BJ (cell line): ENCODE measurements at places on chromosomes 7 and 10.

DNA sequence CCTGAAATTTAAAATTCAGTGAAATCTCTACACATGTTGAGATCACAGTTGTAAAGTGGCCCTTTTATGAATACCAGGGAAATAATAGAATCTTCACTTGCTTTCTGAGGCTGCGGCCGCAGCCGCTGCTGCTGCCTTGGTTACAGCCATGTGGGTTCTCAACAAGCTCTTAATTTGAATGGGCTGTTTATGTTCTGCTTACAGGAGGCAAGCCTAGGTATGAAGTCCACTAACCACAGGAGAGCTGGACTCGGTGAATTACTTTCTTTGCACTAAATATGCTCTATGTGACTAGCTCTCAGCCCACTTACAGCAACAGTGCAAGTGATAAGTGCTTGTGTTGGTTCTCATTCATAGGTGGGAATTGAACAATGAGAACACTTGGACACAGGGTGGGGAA lies 410.8 kb downstream of the SFMBT2 start:
- no peak for DNase-seq

GRCh38 chr7:93574646-93575554 lies at the start of gene CALCR:
Gene CALCR (minus strand): TSS chr7:93574724. CDS start chr7:93486981, 87,743 bp downstream.
- DNase-seq = no peak

DNA sequence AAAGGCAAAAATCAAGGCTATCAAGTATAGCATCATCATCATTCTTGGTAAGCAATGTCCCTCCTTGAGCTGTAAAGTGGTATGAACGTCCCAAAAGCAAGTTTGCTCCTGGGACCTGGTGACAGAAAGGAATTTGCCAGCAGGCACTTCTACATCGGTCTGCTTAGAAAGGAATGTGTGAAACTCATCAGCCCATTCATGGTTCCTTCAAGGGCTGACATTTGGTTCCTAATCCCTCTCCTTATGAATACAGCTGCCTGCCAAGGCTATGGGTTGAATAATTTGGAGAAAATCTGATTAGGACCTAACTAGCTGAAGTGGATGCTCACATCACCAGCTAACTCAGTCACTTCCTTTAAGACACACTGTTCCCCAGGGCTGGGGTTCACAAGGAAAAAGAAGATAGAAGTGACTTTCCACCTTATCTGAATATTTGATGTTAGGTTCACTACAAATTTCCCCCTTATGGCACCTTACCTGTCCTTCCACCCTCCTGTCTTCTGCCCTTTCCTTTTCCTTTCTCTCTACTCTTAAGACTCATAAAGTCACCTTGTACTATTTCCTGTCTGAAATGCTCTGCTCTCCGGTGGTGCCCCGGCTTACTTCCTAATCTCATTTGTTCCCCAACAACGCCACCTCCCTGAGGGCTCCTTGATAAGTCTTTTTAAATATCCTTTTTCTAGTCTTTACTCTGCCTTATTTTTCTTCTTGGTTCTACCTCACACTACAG lies 187.1 kb downstream of the NPSR1 start:
- no peak for DNase-seq

GRCh38 chr10:8060010-8060703 lies 5.7 kb downstream of the GATA3 start:
- peak; percentile 22 for DNase-seq

DNA sequence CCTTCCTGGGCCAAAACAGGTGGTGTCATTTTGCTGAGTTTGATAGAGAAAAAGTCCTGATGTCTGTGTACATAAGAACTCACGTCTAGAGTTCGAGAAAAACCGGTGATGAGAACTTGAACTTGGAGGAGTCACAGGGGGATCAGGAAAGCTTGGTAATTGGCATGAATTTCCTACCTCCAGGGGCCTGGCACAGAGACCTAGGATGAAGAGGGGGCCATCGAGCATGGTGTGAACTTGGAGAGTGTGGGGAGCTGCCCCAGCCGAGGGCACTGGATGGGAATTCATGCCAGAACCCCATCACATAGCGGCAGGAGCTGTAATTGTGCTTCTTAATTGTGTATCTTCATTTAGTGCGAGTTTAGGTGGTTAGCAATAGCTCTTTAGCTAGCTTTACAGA lies 82.2 kb downstream of the CUX1 start:
- DNase-seq = no peak

GRCh38 chr10:111126077-111126476 lies 49.2 kb downstream of the ADRA2A start:
- no peak for DNase-seq

- DNase-seq = no peak
Observed at GRCh38 chr10:110461530-110461929, 36.2 kb upstream of the DUSP5 start.

DNA sequence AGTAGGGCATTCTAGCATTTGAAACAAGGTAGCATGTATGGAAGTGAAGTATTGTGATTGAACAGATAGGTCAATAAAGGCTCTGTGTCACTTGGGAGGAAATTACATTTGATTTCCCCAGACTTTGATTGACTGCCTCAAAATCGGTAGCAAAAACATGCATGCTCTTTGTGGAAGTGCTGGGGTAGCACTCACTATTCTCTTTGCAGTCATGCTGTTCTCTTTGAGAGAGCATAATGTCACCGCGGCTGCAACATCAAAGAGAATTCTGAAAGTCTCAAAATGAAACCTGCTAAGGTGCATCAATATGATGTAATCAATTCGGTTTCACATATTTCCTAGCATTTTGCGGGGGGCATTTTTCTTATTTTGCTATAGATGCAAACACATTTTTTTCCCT lies 64.2 kb downstream of the ARMC3 start:
- DNase-seq = no peak

DNA sequence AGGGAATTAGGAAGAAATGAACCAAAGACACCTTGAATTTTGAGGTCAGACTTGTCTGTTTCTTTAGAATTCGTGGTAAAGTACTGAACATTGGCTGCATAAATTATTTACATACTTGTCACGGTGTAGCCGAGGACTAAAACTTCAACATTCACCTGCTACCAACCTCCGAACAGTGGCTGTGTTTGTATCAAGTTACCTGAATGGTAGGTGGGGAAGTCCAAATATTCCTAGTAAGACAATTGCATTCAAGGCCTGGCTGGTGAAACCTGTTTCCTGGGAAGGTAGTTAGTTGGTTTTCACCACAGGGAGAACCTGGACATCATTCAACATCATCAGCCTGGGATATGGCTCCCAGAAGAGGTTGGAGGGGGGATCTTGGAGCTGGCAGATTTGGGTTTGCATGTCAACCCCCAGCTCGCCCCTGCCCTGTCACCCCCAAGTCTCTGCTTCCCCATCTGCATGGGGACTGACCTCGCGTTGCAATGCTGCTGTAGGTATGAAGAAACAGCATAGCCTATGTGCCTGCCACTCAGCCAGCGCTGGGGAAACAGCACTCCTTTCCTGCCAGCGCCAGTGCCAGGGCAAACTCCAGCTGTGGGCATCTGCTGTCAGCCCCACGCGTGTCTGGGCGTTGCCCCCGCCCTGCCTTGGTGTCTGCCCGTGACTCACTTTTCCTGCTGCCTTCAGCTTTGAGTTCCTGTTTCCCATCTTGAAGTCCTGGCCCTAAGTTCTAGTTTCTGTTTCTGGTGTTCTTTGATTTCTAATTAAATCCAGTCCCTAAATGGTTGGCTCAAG lies 12.7 kb upstream of the LARP4B start:
- DNase-seq = peak; percentile 33

GRCh38 chr10:31928549-31929260 lies at the start of gene ARHGAP12:
Gene ARHGAP12 (minus strand): TSS chr10:31928831. CDS start chr10:31908855, 19,976 bp downstream.
- DNase-seq = no peak

DNA sequence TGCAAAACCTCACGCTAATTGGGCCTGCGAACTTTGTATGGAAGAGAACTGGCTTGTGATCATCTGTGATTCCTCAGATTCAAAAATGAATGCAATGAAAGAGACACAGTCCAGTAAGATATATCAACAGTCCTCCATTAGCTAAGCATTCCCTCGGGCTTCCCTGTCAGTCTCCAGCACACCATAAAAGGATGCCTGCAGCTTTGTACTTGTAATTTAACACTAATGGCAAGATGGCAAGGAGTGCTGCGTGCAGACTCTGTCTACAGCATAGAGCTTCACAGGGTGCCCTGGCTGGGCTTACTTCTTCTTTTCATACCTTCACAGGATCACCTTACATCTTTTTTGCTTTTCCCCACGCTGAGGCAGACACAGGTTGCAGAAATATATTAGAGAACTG lies 200.0 kb downstream of the GFRA1 start:
- no peak for DNase-seq

- no peak for DNase-seq
Observed at GRCh38 chr7:99540542-99540941, 11.4 kb downstream of the FAM200A start.

DNA sequence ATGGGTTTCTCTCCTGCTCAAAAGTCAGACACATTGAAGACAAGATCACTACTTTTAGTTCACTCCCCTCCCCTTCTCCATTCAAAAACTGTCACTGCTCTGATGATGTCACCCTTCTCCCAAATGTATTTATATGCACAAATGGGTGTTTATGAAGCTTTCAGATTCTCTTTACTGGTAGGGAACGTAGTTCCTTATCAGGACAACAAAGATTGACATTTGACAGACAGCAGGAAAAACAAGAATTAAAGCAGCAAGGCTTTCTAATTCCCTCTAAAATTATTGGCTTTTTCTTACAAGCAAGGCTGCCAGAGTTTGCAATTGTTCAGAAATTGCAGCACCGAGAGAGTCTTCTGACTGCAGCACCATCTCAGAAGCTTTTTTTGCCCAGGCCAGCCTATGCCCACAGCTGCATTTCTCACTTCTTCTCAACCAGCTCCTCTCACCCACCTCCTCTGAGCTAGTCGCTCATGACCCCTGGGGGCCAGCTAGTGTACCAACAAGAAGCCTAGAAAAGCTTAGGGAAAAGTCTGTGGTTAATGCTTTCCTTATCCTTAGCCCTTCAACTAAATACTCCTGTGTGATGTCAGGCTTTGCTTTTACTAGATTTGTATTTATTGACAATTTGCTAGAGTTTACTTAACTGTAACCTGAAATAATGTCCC lies 265.1 kb downstream of the HTR7 start:
- no peak for DNase-seq

GRCh38 chr10:50384898-50385297 lies 133.6 kb upstream of the ASAH2 start:
- no peak for DNase-seq

- DNase-seq = no peak
Observed at GRCh38 chr10:33519130-33519860, 184.8 kb upstream of the NRP1 start.

DNA sequence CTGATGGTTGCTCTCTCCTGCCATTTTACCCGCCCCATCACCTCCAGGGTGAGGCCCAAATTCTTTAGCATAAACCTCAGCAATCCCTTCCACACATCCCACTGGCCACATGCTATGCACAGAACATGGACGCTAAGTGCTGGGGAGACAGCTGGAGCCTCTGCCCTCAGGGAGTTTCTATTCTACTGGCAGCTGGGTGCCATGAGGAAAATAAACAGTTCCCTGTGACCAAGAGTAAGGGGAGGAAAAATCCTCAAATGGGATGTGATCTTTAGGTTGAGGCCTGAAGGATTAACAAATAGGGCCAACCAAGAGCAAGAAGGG lies 1.2 kb downstream of the PARP12 start:
- no peak for DNase-seq

DNA sequence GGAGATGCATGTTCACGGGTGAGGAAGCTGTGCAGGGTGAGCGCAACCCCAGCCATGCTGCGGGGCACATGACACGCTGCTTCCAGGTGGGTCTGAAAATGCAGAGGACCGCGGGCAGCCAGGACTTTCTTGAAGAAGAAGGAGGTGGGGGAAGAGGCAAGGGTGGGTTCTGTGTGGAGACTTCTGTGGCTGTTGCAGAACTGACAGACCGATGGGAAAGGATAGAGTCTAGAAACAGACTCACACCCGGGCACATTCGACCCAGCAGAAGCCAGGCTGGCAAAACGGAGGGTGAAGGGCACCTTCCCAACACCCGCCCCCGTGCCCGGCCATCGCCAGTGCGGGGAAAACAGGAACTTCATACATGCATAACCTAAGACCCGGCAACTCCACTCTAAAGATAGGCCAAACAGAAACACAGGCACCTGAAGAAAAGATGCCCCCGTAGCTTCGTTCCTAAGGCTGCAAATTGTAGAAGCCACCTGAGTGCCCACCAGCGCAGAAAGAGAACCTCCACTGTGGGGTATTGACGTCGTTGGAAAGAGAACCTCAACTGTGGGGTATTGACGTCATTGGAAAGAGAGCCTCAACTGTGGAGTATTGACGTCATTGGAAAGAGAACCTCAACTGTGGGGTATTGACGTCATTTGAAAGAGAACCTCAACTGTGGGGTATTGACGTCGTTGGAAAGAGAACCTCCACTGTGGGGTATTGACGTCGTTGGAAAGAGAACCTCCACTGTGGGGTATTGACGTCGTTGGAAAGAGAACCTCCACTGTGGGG lies 4.8 kb upstream of the KNDC1 start:
- DNase-seq = no peak
